ENCODE measurements at places on chromosomes 13 and 19.

- peak; percentile 80 for DNase-seq
Measured at GRCh38 chr19:17346109-17346671, 8.8 kb downstream of the GTPBP3 start.

DNA sequence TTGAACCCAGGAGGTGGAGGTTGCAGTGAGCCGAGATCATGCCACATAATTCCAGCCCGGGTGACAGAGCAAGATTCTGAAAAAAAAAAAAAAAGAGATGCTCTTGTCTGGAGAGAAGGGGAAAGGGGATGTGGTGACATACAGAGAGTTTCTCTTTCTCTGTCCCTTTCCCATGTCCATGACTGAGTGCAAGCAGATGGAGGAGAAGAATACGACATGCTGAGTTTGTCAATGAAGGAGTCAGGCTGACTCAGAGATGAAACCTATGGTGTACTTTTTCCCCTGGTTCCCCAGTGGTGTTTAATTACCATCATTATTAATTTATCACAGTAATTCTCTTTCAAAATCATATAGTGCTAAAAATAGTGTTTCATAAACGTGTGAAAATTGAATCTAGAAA, 448.8 kb downstream of the FOXO1 start:
- no peak for DNase-seq

DNA sequence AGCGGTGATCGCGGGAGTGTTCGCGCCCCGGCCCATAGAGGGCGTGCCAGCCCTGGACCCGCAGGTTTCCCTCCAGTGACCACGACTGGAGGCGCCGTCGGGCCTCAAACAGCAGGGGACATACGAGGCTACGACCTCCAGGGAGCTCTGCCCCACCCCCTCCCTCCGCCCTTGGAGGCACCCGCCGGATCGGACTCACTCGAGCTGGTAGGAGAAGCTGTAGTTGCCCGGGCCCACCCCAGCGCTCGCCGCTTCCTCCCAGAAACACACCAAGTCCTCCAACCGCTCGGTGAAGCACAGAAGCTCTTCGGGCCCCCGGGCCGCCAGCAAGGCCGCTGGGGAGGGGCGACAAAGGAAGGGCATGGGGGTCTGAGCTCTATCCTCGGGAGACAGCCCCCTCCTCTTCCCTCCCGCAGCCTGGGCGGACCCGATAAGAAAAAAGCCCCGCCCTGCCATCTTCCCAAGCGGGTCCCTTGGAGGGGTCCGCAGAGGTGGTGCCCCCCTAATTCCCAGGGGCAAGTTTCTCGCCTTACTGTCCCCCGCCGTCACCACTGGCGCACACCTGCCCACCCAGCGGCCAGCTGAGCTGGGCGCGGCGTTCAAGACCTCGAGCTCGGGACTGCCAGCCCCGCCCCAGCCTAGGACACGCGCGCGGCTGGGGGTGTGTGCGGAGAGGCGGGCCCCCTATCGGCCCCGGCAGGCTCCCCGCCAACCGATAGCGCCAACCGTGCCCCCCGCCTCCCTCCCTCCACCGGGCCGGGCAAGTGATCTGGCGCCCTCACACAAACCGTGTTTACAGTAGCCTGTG, 1.0 kb downstream of the EPOR start:
- DNase-seq = peak; percentile 40

- DNase-seq = no peak
Measured at GRCh38 chr19:38466050-38466449, 32.6 kb downstream of the RYR1 start.

GRCh38 chr13:67950603-67951002, 720.5 kb upstream of the PCDH9 start:
- DNase-seq = no peak

- DNase-seq = no peak
Measured at GRCh38 chr19:48650974-48651682, 5.1 kb upstream of the CA11 start.

DNA sequence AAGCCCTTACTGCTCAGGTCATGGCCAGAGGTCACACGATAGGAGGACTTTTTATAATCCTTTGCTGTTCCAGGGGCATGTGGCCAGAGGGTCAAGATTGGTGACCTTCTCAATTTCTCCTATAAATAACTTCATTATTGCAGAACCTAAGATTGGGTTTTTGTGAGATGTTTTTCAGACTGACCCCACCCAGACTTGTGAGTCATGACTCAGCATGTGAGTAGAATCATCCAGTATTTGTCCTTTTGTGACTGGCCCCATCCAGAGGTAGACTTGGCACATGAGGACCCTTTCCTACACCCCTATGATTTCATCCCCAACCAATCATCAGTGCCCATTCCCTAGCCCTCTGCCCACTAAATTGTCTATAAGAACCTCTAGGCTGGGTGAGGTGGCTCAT, 84.5 kb upstream of the ABCC4 start:
- no peak for DNase-seq

DNA sequence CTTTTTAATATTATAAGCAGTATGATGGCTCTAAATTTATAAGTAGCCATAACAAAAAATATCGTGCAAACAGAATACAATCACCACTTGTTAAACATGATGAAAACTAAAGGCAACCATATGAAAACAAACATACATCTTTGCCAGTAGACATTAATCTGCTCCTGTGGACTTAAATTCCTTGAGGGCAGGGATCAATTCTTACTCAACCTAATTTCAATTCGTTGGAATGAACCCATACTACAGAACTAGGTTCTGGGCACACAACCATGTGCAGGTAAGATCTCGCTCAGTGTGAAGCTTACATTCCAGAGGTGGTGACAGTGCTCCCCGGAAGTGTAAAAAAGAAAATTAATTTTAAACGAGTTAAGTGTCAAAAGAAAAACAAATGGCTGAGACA, 13.4 kb downstream of the TBC1D4 start:
- DNase-seq = no peak

DNA sequence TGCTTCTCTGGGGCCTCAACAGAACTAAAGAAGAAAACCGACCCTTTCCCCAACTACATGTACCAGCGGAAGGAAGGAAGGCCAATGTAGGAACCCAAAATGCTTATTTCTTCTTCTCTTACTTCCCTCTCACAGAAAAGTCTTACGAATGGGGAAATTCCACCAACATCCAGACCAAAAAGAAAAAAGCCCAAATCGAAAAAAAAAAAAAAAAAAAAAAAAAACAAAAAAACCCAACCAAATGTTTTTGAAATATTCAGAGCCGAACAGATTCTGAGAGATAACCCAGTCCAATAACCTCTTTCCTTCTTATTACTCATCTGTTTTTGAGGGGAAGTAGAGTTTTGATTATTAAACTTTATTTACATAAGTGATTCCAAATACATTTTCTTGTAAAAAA, 3.9 kb downstream of the PPM1N start:
- DNase-seq = no peak

DNA sequence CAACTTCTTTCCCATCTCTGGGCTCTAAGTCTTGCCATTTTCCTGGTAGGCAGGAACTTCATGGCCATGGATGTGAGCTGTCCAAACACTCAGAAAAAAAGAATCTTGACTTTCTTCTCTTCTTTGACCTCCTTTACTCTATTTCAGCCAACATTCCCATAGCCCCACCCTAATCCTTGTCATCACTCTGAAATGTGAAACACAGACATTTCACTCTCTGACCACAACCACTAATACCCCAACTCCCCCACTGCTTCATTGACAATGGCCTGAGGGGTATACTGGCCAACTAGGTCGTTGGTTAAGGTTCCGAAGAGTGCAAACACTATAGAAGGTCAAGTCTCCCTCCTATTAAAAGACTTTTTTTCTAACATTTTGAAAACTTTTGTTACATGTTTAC, 4.7 kb upstream of the CYP2A13 start:
- DNase-seq = no peak

- DNase-seq = peak; percentile 97
Measured at GRCh38 chr19:52139252-52140031, at the start of gene ZNF616. Gene ZNF616, minus strand, starts transcription at chr19:52139938. Its CDS starts 9,426 bp downstream, at chr19:52130512.

GRCh38 chr19:54302257-54302656, 10.7 kb downstream of the LILRA5 start:
- no peak for DNase-seq

DNA sequence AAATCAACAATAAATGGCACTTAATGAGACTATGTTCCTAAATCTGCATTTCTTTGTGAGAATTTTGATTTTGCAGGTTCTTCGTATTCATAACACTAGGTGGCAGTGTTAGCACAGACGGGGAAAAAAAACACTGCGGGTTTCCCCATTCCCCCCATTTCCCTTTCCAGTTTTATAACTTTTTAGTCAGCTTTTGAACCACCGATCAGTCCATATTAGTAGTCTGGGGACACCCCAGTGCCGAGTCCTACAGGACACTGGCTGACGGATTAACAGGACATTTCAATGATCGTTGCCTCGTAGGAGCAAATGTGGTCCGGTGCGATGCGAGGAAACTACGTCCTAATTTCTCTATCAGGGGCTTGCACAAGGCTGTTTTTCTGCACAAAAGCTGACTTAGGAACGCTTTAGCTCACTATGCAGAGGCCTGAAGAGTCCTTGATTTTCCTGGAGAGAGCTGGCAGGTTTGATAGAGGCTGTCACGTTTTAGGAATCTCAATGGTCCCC, 234.3 kb downstream of the LMO7 start:
- DNase-seq = peak; percentile 6

DNA sequence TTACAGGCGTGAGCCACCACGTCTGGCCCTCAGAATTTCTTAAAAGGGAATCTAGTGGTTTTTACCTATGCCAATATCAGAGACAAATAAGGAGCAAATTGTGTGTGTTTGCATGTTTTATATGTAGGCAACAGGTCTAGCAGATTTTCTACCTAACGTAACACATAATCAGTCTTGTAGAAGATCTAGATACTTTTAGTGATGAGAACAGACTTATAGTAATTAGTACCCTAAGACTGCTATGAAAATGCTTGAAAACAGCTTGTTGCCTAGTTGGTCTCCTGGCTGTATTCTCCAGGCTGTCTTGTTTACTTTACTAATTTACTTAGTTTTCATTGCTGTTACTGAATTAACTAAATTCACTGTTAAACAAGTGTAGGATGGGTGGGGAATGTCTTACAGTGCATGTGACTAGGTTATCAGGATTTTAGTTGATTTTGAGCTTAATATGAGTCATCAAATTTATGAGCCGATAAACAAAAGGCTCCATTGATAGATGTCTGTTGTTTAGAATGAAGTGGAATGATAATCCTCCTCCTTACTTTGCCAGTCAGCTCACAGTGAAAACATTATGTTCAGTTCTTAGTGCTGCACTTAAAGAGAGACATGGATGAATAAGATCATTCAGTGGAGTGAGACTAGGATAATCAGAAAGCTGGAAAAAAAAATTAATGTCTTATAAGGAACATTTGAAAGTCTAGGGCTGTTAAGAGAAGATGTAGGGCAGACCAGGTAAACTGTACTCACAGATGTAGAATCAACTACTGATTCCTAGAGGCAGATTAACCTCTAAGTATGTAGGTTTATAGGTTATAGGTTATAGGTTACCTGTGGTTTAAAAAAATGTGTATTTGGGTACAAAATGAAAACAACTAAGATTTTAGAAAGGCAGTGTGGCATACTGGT, 22.4 kb downstream of the GTF2F2 start:
- no peak for DNase-seq

DNA sequence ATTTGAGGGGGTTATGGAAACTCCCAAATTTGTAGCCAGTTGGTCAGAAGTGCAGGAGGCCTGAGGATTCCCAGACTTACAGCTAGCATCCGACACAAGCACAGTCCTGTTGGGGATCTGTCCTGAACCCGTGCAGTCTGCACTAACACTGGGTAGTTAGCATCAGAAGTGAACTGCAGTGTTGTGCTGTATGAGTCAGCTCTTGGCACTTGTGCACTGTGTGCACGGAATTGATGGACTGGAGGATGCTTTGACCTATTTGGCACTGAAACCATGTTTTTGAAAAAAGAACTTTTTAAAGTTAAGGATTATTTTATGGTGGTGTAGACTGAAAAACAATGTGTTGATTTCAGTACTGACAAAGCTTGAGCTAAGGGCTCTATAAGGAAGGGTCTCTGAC, 279.0 kb downstream of the NHLRC3 start:
- DNase-seq = no peak

- no peak for DNase-seq
Measured at GRCh38 chr13:23848646-23849141, 40.5 kb downstream of the MIPEP start.

GRCh38 chr19:48496959-48497727, 14.5 kb downstream of the LMTK3 start:
- DNase-seq = no peak

DNA sequence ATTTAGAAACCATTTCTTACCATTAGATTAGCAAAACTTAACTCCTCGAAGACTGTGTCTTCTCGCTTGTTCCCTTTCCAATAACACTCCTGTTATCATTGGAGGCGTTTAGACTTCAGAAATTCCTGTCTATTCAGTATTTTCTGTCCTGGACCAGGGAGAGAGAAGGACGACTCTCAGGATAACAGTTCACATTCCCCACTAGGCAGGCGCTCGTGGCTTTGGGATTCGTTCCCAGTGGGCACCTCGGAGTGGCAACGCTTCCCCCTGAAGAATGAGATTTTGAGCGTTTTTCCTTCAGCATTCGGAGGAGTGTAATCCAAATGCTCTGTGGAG, 429 bp upstream of the ZNF225 start:
- DNase-seq = no peak

GRCh38 chr13:45542878-45543277, 72.7 kb downstream of the ERICH6B start:
- DNase-seq = no peak

DNA sequence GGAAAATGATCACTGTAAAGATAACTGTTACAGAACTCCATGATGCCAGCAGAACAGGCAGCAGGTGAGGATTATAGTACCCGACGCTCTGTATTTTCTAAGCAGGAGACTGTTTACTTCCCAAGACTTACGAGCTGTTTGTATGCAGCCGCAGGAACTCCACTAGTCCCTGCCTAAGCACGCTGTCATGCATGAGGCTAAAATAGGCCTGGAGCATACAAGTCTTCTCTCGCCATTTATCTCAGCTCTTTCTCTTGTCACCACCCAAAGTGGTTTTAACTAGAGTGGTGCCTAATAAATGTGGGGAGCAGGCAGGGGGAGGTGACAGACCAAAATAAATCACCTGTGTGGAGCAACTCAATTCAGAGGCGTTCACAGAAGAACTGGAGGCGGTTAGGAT, 175.8 kb downstream of the TDRD3 start:
- DNase-seq = no peak

DNA sequence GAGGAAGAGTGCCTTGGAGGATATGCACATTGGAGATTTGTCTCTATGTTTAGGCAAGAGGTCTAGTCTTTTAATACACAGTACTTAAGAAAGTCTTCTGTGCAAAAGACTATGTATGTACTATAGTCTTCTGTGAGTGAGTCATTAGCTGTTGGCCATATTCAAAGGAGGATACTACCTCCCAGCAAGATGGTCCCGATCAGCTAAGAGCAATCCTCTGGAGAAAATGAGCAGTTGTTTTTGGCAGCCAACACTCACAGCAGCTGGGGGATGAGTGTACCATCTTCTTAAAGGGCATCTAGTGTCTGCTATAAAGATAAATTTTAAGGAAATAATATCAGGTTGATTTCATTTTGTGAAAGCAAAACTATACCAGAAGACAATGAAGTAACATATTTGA, 487.8 kb downstream of the KCTD12 start:
- no peak for DNase-seq

GRCh38 chr19:15591796-15592195, 23.2 kb upstream of the CYP4F8 start:
- no peak for DNase-seq

Measured in activated naive CD4-positive, alpha-beta T cell treated with Interleukin-2 at 50 U/mL for 16 hours (primary cell).